Activated CD4-positive, alpha-beta T cell treated with anti-CD3 and anti-CD28 coated beads, Interleukin-2, amount 50 U/mL, for 4 hours (primary cell): ENCODE measurements at places on chromosomes 7 and 10.

DNA sequence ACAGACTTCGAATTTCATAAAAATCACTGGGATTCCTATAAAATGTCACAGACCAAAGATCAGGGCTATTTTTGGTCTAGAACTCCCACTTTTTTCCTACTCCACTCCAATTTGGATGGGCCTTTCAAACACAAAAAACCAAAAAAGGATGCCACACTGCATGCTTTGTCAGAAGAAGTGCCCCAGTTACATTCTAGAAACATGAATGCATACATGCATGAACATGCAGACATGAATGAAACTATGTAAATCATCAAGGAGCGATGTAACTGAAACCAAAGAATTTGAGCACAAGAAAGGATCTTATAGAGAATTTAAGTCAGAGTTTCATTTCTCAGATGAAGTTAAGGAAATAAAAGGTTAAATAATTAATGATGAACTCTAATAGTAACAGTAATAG, 31.8 kb upstream of the FAM133B start:
- no peak for DNase-seq

DNA sequence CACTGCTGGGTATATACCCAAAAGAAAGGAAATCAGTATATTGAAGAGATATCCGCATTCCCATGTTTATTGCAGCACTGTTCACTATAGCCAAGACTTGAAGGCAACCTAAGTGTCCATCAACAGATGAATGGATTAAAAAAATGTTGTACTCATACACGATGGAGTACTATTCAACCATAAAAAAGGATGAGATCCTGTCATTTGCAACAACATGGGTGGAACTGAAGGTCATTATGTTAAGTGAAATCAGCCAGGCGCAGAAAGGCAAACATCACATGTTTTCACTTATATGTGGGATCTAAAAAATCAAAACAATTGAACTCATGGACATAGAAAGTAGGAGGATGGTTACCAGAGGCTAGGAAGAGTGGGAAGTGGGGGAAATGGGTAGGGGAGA, 19.3 kb downstream of the NRCAM start:
- DNase-seq = no peak

DNA sequence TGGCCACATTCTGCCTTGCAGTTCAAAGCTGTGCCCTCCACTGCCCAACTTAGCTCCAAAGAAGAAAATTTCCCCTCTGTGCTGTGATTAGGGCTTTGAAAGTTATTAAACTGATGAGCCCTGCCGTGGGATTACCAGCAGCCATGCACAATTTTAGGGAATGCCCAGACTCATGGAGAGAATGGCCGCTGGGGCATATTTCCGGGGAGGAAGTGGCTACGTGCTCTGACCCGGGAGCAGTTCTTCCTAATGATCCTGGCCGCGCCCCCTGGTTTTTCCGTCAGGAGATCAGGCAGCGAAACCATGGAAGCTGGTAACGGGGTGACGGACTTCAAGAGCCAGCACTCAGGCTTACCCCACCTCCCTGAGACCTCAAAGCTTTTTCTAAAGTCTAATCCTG, 365.5 kb upstream of the PFKP start:
- DNase-seq = no peak

DNA sequence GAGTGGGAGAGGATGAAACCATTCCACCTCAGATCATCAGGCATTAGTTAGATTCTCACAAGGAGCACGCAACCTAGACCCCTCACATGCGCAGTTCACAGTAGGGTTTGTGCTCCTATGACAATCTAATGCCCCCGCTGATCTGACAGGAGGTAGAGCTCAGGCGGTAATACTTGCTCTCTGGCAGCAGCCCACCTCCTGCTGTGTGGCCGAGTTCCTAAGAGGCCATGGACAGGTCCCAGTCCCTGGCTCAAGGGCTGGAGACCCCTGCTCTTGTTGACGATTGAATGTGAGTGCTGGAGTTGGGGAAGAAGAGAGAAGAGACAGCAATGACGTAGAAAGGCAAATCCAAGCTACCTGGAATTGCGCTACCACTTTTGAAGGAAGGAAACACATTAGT, 267.2 kb downstream of the TFEC start:
- no peak for DNase-seq

GRCh38 chr10:55398497-55398882, 597.5 kb upstream of the PCDH15 start:
- DNase-seq = no peak

- DNase-seq = no peak
These were observed 299.4 kb downstream of the TCERG1L start for GRCh38 chr10:131011936-131012640.

DNA sequence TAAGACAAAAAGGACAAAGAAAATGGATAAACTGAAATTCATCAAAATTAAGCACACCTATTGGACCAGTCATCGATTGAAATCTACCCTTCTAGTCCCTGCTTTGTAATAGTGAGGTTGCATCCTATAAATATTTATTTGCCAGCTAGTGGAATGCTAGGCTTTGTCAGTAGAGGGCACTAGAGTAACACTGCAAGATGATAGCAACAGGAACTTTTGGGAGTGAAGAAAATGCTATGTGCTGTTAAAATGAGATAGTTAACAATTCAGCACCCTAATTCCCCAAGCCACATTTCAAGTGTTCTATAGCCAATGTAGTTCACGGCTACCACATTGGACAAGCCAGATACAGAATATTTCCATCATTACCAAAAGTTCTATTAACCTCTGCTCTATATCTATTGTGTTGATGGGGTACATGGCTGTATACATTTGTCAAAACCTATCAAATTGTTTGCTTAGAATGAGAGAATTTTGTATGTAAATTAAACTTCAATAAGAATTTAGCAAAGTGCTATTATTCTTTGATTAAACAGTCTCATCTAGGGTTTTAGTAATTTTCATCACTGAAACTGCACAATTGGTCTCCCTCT, 69.8 kb downstream of the LSMEM1 start:
- DNase-seq = no peak
